ENCODE measurements at places on chromosomes 13 and 19.

DNA sequence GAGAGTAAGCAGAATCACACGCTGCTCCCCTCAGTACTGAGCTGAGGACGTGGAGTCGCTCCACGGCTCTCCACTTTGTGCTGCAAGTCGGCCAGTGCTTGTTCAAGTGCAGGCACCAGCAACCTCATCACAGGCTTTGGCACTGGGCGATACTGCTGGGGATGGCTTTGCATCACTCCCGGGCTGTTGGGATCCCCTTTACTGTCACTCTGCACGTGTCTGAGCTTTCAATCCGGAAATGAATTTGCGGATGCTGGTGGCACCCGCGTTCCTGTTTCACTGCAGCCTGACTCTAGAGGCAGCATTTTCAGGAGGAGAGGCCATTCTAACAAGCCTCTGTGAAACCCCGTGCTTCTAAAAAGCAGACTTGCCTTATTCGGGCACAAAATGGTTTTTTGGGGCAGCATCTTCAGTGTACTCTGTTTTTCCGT is 19.1 kb downstream of the SMARCA4 start:
- DNase-seq = no peak

- DNase-seq = no peak
Measured at GRCh38 chr13:110546926-110547325, 14.6 kb downstream of the RAB20 start.

GRCh38 chr13:22086597-22087330 is 415.9 kb downstream of the FGF9 start:
- no peak for DNase-seq

GRCh38 chr13:87868731-87869130 is 197.6 kb downstream of the SLITRK5 start:
- no peak for DNase-seq

DNA sequence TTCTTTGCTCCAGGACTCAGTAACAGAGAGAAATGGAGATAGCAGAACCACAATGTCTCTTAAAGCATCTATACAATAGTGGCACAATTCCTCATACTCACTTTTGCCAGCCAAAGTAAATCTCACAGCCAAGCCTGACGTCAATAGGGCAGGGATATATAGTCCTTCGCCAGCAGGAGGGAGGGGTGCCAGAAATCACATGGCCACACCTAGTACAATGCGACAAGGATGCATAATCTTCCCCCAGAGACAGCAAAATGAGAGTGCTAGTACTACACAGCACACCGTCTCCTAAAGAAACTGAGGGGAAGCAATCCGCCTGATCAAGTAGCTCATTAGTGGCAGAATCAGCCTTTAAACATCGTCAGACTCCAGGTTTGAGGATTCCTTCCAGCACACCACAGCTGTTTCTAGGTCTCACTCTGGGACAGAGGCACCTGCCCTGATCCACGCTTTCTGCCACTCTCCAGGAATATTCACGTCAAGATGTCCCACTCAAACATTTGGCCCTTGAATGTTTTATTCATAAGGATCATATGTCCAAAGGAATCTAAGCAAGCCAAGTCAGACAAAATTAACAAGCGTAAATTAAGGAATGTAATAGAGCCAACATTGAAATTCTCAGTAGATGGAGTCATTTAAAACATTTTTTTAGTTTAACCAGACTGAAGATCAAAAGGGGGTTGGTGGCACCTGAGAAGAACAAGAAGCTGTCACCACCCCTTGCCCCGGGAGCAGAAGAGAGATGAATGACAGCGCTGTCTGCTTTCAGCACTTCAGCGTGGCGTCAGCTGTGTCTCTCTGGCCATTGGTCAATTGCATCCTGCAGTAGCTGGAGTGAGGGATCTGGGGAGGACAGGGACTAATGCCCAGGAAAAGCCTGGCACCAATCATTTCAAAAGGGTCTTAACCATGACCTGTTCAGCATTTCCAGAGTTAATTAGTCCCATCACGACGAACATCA is 63.5 kb upstream of the SERP2 start:
- DNase-seq = no peak
